ENCODE measurements at places on chromosomes 4 and X. TPM values are rescaled to one million over a fixed set of nuclear protein-coding genes. Genes with fewer than 3 reads are reported as not detected.

DNA sequence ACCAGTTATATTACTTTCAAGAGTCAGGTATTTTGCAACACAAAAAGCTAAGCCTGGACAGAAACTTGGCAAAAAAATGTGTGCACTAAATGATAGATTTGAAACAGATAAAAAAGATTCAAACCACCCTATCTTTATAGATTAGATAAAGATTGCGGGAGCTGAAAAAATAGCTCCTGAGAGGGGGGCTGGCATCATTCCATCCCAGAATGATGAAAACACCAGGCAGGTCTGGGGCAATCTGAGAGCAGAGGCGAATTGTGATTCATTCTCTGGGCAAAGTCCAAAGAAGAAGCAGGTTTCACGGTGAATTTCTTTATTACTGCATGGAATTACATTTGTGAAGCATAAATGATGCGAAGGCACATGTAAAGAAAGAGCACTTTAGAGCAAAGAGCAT, 168.5 kb upstream of the DMD start:
- DNase-seq, result no peak

- DNase-seq, result no peak
Observed at GRCh38 chr4:184907216-184907615, 81.4 kb upstream of the ACSL1 start.

DNA sequence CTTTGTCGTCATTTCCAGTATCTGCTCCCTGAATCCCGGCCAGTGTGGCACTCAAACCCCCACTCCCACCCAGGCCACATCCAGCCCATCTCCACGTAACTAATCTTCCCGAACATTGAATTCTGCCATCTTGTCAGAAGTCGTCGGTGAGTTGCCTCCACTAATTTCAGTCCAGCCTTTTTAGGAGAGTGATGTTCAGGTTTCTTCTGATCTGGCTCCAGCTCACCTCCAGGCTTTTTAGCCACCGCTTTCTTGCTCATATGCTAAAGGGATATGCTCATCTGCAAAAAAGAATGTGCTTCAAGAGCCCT, 1.3 kb downstream of the TMEM165 start:
- DNase-seq, result no peak

Gene CXCL8
- total RNA-seq, result 76.9 TPM

Gene CDKL5
- 8.6 TPM for total RNA-seq
